ENCODE measurements at places on chromosomes 12 and 14. TPM values are rescaled to one million over a fixed set of nuclear protein-coding genes. Genes with fewer than 3 reads are reported as not detected.

The OR4M1 gene
- not detected for polyA plus RNA-seq

- no peak for DNase-seq
Observed at GRCh38 chr14:96089401-96089800, 50.2 kb downstream of the C14orf132 start.

DNA sequence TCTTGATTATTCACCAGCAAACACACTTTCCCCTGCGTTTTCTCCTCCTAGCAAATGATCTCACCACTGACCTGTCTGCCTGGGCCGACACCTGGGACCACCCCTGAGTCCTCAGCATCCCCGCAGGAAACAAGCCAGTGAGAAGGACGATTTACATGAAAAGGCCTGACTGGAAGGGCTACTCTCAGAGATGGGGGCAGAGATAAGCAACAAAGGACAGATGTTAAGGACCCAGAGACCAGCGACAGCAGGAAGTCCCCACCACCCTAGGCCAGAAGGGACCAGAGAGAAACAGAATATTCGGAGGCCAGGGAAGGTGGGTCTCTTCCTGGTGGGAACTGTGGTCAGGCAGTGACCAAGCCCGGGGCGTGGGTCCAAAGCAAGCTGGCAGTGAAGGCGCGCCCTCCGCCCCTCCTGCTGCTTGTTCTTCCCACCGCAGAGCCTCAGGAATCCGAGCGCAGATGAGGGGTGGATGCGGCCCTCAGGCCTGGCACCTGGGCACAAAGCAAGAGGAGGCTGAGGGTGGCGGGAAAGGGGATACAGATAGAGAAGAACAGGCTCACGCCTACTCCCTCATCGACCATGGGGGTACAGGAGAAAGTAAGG lies 55.8 kb downstream of the STX2 start:
- DNase-seq, result no peak

- DNase-seq, result no peak
Observed at GRCh38 chr12:46134205-46134811, 134.5 kb downstream of the SLC38A1 start.

- no peak for DNase-seq
Observed at GRCh38 chr14:98705871-98706300, 566.1 kb downstream of the BCL11B start.

DNA sequence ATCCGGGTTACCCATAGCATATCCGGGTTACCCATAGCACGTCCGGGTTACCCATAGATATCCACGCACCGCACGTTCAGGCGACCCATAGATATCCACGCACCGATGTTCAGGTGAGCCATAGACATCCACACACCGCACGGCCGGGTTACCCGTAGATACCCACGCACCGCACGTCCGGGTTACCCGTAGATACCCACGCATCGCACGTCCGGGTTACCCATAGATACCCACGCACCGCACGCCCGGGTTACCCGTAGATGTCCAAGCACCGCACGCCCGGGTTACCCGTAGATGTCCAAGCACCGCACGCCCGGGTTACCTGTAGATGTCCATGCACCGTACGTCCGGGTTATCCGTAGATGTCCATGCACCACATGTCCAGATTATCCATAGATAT lies 60.3 kb upstream of the SYT1 start:
- DNase-seq, result no peak

DNA sequence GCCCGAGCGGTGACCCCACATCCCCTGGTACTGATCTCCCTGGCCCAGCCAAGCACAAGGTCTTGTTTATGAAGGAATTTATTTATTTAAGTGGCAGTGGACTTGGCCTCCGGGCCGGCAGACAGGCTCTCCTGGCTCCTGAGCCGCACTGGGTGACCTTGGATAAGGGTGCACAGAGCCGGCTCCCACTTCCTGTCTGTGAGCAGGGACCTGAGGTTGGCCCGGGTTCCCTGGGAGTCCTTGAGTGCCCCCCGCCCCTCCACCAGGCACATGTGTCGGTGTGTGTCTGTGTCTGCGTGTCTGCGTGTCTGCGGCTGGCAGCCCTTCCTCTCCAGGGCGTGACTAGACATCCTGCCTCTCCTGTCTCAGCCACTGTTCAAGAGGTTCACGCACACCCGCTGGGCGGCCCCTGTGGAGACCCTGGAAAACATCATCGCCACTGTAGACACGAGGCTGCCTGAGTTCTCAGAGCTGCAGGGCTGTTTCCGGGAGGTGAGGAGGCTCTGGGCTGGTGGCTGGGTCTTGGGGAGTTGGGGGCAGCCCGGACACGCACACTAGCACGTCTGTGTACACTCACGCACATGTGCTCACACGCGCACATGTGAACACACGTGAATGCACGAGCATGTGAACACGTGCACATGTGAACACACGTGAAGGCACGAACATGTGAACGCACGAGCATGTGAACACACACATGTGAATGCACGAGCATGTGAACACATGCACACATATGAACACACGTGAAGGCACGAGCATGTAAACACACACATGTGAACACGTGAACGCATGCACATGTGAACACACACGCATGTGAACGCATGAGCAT lies 9.3 kb downstream of the TNFAIP2 start:
- DNase-seq, result no peak

DNA sequence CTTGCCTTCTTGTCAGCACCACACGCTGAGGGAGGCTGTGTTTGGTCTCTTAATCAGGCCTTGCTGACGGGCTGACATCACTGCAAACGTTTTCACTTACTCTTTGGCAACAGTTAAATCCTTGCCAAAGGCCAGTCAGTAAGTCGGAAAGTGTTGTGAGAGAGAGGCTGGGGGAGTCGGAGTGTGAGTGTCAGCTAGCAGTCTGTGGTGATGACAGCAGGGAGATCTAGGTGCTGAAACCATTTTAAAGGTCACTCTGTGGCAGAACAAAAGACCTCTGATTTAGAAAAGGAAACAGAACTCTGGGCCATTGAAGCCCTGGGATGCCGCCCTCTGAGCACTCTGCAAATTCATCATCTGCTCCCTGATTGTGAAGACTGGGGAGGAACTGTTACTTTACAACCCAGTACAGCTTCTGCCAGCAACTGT lies 143.5 kb downstream of the PAX9 start:
- no peak for DNase-seq

The LRRC43 gene
- polyA plus RNA-seq, result 0.13 TPM

DNA sequence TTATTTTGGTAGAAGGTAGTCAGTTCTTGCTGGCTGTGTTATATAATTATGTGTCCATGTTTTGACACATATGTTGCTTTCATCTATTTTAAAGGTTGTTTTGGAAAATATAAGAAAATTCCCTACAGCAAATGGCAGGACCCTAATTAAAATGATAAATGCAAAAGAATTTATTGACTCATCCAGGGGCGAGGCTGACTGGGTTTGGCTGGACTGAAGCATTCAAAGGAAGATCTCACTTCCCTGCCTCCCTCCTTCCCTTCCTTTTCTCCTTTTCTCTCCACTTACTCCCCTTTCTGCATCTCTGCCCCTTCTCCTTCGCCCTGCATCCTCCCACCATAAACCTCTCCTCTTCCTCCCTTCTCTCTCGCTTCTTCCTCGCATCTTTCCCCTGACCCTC lies 129.6 kb downstream of the SNAPC1 start:
- no peak for DNase-seq

DNA sequence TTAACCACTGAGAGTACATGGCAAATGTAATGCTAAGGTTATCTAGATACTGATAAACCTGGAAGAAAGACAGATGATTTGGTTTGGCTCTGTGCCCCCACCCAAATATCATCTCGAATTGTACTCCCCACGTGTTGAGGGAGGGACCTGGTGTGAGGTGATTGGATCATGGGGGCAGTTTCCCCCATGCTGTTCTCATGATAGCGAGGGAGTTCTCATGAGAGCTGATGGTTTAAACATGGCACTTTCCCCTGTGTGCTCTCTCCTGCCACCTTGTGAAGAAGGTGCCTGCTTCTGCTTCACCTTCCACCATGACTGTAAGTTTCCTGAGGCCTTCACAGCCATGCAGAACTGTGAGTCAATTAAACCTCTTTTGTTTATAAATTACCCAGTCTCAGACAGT lies 14.2 kb downstream of the NOXRED1 start:
- no peak for DNase-seq

The SYCP3 gene
- polyA plus RNA-seq, result 0.10 TPM

DNA sequence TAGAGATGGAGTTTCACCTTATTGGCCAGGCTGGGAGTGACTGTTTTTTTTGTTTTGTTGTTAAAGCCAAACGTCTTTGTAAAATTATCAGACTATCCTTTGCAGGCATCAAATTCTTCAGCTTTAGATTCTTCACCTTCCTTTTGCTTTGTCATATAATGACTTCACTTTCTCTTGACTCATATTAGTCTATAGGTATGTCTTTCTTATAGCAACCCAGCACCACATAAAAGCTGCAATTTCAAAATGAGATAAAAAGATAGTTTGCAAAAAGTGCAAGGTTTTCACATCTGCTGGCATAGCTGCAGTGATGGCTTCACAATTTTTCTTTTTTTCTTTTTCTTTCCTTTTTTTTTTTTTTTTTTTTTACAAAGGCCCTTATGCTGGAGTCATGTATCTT lies 39.2 kb downstream of the COX16 start:
- DNase-seq, result no peak

- DNase-seq, result no peak
Observed at GRCh38 chr12:2306735-2307134, 253.9 kb downstream of the CACNA1C start.

GRCh38 chr14:58746261-58746660 lies 108.5 kb downstream of the DACT1 start:
- DNase-seq, result no peak

The KRT6C gene
- polyA plus RNA-seq, result not detected

DNA sequence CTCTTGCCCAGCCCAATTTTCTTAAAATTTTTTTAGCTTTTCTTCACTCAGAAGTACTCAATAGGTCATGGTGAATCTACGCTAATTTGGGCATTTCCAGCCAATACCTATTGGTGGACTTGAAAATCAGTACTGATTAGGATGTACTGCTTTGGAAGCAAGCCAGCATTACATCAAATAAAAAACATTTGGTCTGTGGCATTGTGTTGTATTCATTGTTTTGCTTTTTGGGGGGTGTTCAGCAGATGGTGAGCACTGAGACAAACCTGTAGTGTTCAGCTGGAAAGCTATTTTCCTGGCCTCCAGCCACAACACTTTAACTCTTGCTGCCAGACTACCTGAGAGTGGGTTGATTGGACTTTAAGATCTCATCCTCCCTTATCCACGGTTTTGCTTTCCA lies 4.0 kb downstream of the MAPKAPK5 start:
- no peak for DNase-seq

The HSPB8 gene
- 601 TPM for polyA plus RNA-seq

DNA sequence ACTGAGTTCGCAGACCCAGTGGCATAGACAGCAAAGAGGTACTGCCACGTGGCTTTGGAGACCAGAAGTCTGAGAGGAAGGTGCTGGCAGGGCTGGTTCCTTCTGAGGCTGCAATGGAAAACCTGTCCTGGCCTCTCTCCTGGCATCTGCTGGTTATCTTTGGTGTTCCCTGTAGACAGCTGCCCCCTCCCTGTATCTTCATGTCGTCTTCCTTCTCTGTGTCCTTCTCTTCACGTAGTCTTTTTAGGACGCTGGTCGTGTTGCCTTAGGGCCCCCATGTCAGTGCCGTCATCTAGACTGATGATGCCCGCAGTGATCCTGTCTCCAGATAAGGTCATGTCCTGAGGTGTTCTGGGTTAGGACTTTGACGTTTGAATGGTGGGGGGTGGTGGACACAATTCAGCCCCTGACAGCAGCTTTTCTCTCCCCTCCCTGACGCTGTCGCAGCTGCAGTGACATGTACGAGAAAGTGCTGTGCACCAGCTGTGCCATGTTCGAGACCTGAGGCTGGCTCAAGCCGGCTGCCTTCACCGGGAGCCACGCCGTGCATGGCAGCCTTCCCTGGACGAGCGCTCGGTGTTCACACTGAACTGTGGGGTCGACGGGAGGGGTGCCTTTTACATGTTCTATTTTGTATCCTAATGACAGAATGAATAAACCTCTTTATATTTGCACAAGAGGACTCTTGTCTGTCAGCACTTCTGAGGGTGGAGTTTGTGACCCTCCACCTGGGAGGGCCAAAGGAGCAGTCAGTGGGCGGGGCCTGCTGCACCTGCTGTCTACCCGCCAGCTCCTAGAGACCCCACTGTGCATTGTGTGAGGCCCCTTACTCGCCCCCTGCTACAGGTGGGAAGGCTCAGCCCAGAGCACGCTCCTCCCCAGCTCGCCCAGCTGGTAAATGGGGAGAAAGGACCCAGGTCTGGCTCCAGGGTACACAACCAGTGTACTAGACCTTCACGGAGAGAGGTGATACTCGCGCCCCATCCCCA lies 6.3 kb downstream of the SIVA1 start:
- no peak for DNase-seq
